ENCODE measurements at places on chromosomes 13 and 19.
A peak's percentile ranks its signal among the peaks of the same experiment; 100 is the strongest.

- no peak for DNase-seq
These were observed 80.7 kb downstream of the TEX29 start for GRCh38 chr13:111401151-111401550.

DNA sequence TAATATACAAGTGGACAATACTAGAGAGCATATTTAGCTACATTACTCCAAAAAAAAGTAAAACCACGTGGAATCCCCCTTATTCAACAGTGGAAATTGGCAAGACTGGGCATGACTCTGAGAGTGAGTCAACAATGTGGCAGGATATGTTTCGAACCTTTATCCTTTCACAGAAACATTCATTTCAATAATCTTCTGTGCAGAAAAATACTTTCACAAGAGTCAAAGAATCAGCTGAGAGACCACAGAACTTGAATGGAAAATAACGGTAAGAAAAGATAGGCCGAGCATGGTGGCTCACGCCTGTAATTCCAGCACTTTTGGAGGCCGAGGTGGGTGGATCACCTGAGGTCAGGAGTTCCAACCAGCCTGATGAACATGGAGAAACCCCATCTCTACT lies 25.1 kb upstream of the CD70 start:
- no peak for DNase-seq

DNA sequence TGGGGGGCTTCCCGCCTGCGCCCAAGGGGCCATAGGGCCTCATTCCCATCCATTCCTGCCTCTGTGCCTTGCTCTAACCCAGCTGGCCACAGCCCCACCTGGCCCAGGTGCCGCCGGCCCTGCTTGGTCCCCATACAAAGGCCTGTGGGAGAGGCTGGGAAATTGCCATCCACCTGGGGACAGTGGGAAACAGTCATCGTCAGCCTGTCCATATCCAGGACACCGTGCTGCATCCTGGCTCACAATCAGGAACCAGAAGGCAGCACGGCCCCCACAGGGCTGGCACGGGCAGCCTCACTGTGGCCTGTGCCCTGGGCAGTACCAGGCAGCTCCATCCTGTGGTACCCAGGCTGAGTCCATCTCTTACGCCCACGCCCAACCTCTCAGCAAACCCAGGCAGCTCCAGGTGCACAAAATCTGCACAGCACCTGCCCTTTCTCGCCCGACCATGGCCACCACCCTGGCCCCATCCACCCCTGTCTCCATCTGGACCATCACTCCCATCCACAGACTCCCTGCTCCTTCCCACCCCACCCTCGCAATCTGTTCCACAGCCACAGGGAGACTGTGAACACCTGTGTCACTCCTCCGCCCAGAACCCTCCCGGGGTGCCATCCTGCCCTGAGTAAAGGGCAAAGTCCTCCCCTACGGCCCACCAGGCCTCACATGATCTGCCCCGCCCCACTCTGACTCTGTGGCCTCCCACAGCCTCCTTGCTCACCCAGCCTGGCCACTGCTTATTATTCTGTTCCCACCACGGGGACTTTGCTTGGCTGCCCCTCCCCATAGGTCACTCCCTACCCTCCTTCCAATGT lies 21.1 kb upstream of the FBXO27 start:
- no peak for DNase-seq

GRCh38 chr13:52947921-52948373 lies 80.7 kb upstream of the OLFM4 start:
- no peak for DNase-seq

GRCh38 chr13:21361123-21361522 lies 98.0 kb downstream of the ZDHHC20 start:
- DNase-seq = no peak

DNA sequence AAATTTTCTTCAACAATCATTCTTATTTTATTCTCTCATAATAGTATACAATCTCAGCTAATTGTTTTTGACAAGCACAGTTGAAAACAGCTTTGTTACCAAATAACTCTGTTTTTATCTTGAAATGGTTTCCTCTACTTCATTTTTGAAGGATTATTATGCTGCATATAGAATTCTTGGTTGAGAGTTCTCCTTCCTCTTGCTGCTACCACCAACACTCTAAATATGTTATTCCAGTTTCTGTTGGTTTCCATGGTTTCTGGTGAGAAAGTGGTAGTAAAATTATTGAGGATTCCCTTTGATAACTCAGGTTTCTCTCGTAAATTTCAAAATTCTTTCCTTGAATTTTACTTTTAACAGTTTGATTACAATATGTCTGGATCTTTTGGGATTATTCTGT lies 1725.9 kb downstream of the PCDH9 start:
- no peak for DNase-seq

GRCh38 chr13:78306519-78307206 lies 296.7 kb downstream of the POU4F1 start:
- DNase-seq = no peak

GRCh38 chr13:45626731-45627374 lies 11.3 kb upstream of the ERICH6B start:
- DNase-seq = no peak

DNA sequence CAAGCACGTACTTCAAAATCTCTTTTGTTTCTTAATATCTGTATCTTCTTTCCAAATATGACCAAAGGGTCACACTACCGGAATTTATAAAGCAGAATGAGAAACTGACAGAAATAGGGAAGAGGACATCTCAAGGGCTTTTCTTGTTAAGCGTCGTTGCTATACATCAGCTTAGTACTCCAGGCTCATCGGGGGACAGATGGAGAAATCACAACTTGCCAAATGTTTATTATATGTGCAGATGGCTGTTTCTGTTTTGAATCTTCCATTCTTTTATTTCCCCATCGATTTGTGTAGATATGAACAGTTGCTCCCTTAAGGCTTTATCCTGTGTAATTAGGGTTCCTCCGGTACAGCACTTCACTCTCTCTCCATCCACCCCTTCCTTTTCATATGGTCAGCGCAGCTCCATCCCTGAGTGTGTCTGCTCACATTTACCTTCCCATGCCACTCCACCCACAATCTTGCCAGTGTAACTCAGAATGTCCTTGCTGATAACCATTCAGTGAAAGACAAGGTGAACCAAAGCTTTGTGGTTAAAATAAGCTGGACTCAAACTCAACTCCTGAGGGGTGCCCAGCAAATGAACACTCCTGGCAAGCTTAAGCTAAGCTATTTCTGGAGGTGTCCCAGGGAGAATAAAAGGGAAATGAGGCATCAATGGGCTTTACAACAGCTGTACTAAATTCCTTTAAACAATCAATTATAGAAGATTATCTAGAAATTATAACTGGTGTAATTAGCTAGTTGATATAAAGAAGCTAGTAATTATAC lies 51.3 kb downstream of the TBC1D4 start:
- no peak for DNase-seq

DNA sequence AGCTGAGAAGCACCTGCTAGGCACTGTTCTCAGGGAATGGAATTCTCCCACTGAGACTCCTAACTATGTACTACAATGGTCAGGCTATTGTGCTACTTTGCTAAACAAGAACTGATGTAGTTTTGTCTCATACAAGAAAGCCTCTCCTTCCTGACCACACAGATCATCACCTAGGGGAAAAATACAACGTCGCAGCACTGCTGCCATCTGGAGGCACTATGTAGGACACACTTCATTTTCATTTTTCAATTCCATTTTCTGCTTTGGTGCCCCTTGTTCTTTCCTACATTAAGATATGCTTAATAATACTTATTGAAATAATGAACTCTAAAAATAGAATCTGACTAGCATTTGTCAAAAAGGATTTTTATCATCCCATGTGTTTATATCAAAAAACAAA lies 21.1 kb downstream of the PROSER1 start:
- peak; percentile 47 for DNase-seq

- no peak for DNase-seq
These were observed 296.7 kb upstream of the DACH1 start for GRCh38 chr13:72163678-72164077.

- no peak for DNase-seq
These were observed 6.5 kb upstream of the LILRB2 start for GRCh38 chr19:54287456-54287855.

GRCh38 chr13:41453620-41454019 lies 3.7 kb upstream of the RGCC start:
- DNase-seq = no peak
